DMS79 (cell line): ENCODE measurements at places on chromosomes 2 and 18.
A peak's percentile ranks its signal among the peaks of the same experiment; 100 is the strongest.

DNA sequence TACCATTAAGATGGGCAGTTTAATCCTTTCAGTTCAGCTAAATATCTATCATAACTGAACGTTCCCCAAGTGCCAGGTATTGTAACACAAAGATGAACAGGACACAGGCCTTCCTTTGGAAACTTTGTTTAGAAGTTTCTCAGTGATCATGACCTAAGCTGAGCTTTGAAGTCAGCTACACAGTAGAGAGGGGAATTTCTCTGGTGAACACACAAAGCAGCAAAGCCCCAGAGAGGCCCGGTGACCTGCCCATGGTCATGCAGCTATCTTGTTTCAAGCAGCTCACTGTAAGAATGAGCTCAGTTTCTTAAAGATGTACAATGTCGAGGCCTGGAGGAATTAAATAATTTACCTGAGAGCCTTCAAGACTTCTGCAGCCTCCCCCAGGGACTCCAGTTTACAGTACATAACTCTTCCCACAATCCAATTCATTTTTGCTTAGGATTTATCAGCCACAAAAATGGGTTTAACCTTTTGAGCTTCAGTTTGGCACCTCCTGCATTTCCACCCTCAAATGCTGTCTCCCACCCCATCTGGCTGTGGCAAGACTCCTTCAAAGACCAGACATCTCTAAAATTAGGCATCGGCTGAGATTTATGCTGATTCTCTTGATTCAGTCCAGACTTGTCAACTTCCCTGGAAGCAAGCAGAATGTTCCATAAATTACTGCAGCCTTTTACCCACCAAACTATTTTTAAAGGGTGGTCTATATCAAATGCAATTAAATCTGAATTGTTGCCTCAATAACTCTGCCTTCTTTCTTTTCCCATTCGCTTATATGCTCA is 325.6 kb downstream of the TXNL1 start:
- DNase-seq: no peak

DNA sequence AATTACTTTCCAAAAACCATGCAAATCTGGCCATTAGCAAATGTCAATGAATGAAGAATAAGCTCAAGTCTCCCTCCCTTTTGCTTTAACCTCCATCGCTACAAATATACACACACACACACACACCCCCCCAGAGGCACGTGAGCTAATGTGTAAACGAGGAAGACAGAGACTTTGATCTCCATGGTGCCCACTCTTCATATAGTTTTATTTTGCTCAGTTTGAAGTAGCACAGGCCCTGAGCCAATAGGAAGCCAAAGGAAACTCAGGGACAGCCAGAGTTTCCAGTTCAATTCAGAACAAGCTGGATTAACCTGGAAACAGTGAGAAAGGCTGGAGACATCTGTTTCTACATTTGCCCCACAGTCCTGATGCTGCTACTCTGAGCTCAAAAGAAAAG is 248.4 kb upstream of the MEIS1 start:
- DNase-seq: no peak

GRCh38 chr18:23499291-23499781 is 4.0 kb upstream of the RMC1 start:
- no peak for DNase-seq

- DNase-seq: no peak
Observed at GRCh38 chr2:74985978-74986609, 27.7 kb downstream of the POLE4 start.

DNA sequence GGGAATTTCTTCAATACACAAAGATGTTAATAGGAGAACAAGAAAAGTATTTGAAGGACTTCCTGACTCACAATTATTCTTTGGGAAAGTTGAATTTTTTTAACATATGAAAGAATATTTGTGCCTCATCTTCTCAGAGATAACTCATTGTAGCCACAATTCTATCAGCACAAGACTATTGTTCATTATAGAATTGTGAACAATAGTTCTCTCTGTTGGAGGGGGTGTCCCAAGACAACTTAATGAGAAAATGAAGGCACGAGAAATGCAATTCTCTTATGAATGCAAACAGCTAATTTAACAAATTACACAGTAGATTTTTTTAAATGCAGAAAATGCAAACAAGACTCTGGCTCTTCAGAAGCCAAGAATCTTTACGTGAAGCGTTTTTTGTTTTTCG is 157.0 kb downstream of the BARD1 start:
- no peak for DNase-seq

DNA sequence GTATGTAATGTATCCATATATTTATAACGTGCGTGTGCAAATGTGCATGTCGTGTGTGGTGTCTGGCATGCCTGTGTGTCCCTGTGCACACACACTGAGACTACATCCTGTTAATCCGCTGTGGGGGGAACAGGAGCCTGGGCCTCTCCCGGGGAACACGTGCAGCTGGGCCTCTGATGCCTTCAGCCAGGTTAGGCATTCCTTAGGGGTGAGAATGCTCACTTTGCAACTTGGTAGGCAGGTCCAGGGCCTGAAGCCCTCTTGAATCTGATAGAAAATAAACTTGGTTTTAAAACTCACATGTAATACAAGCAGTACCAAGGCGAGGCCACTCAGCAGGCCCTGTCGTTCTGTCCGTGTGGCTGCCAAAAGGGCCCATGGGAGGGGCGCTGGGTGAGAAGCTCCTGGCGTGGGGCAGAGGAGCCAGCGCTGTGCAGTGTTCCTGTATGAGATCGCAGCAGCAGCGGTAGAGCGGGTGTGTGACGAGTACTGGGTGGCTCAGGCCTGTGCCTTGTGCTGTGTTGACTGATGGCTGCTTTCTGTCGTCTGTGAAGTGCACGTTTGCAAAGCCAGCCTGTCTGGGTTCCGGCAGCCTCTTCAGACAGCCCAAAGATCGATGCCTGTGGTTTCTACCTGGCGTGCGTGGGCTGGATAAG is 16.2 kb downstream of the SALL3 start:
- DNase-seq: peak; percentile 60

- no peak for DNase-seq
Observed at GRCh38 chr2:10054424-10054823, 11.1 kb downstream of the KLF11 start.

DNA sequence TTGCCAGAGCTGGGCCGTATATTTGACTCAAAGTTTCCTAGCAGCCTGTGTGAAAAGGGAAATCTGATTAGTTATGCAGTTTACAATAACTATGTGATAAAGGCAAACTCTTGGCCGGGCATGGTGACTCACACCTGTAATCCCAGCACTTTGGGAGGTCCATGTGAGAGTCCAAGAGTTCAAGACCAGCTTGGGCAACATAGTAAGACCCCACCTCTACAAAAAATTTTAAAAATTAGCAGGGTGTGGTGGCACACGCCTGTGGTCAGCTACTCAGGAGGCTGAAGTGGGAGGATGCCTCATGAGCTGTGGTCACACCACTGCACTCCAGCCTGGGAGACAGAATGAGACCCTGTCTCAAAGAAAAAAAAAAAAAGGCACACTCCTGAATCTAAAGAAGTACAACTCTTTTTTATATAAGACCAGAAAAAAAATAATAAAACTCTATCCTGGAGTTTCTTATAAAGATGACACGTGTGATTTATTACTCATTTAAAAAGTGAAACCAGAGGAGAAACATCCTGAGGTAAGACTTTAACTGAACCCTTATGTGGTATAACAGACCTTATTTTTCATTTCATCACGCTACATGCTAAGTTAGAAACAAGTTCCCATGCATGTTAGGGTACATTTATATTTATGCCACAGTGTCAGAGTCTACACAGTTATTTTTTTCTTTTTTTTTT is 32.6 kb upstream of the KCMF1 start:
- no peak for DNase-seq

DNA sequence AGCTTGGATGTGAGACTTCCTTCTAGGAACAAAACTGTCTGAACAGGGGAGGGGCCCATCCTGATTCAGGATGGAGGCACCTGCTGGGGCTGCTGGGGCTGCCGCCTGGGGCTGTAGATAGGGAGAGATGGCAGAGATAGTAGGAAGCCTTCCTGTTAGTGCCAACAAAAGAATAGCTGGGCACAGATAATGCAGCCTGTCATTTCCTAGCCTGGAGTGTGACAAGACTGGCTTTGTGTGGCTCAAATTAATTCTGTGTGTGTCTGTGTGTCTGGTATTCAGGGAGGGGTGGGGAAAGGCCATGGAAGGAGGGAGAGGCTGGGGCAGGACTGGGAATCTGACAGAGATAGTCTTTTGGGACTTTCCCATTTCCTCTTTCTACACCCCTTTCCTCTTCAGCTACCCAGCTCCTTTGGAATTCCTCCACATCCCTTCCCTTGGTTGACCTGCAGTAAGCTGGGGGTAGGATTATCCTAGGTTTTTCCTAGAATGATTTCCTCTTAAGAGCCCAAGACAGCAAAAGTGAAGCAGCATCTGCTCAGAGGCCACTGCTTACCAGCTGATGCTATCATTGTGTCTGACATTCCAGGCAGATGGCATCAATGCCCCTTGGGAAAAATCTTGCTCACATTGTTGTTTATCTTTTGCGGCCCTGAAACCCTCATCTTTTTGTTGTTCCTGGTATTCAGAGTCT is 144.9 kb upstream of the LHCGR start:
- no peak for DNase-seq

- DNase-seq: no peak
Observed at GRCh38 chr18:78807668-78808067, 171.9 kb upstream of the SALL3 start.

DNA sequence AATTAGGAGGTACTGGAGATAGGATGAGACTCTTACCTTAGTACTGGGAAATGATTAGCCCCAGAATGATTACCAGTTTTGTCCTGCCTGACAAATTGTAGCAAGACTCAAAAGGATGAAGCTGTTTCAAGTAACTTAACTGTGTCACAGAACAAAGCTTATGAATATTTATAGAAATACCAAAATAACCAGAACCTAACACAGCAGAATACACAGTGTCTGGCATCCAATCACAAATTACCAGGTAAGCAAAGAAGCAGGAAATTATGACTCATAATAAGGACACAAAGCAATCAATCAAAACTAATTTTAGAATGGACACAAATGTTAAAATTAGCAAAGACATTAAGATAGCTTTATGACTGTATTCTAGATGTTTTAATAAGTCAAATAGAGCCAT is 91.9 kb downstream of the CTNNA2 start:
- DNase-seq: no peak

- no peak for DNase-seq
Observed at GRCh38 chr2:160062292-160063005, at the start of gene PLA2R1. Gene PLA2R1, minus strand, starts transcription at chr2:160062615. Its CDS starts 212 bp downstream, at chr2:160062403.

GRCh38 chr2:127769587-127769986 is 41.4 kb downstream of the WDR33 start:
- DNase-seq: no peak

DNA sequence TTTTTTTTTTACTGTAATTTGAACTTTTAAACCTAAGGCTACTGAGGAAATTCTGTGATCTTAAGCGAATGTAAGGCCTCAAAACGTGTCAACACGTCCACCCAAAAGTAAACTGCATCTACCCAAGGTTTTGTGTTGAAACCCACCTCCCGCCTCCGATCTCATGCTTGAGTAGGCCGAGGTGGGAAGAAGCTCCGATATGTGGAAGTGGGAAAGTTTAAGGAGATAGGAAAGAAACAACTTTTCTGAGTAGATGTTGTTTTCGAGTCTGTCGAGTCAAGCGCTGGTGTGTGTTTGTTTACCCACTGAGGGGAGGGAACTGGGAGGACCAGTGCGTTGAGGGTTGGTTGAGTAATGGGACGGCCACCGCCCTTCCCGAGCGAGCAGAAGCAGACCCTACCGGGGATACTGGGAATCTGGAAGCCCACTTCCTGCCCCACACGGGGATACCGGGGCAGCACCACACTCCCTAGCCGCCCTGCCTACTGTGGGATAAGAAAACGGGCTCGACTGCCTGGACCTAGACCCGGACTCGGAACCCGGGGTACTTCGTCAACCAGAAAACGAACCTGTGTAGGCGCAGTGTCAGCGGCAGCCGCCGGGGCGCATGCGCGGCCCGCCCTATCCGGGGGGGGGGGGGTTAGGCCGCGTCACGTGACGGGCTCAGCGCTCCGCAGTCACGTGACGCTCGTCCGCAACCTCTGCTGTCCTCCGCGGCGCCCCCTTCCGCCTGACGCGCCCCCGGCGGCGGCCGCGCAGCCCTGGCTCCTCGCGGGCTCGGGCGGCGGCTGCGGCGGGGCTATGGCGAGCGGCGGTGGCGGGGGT is at the start of gene RETREG2:
Gene RETREG2 (plus strand): TSS at position 724 of the 825 bp plus-strand sequence. CDS start 78 bp downstream, at position 802.
- peak; percentile 59 for DNase-seq

DNA sequence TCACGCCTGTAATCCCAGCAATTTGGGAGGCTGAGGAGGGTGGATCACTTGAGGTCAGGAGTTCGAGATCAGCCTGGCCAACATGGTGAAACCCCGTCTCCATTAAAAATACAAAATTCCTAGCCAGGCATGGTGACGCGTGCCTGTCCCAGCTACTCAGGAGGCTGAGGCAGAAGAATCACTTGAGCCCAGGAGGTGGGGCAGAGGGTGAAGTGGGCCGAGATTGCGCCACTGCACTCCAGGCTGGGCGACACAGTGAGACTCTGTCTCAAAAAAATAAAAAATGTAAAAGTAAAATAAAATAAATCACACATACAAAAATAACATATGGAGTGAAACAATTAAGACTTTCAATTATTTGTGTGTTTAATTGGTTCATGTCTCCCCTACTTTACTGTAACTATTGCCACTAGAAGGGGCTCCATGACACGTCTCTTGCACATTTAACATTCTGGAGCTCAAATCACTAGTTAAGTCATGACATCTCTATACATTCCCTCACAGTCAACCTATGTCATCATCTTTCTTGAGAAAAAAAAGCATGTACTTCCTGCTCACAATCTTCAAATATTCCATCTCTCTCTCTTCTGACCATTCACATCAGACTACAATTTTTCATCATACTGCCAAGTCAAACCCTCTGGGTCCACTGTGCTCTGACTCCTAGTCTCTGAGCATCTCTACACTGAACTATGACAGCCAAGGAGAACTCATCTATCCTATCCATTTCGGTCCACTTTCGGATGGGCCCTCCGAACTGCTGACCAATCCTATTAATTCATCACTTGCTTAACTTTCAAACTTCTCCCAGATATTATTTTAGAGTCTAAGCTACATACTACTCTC is 6.7 kb downstream of the GFPT1 start:
- DNase-seq: no peak

DNA sequence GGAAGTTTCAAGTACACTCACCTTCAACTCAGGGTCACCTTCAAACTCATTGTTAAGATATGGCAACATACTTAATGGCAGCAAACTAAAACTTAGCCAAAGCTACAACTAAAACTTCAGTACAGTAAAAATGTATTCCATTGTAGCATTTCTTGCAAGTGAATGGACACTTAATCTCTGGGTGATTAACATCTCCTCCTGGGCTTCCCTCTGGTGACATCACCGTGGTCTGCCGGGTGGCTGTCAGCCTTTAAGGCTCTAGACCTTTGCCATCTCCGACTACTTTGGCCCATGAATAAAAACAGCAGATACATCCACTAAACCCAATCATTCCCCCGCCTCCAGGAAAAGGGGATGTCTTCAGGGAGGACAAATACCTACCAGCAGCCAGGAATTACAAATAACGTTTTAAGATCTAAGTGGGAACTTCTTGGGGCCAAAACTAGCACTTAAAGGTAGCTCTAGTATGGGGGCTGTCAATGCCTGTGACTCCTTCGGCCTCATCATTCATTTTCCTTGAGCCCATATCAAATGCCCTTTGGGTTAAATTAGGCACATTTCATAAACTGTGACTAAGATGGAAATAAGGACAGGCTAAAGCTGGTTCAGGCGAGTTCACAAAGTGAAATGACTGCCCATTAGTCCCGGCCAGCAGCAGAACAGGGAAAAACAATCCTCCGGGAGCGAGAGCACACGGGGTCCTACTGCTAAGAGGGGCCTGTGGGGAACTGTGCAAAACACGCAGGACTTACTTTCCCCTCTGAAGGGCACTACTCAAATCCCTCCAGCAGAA is 1.1 kb downstream of the TFCP2L1 start:
- peak; percentile 8 for DNase-seq
